ENCODE measurements at places on chromosomes 13 and 19.

DNA sequence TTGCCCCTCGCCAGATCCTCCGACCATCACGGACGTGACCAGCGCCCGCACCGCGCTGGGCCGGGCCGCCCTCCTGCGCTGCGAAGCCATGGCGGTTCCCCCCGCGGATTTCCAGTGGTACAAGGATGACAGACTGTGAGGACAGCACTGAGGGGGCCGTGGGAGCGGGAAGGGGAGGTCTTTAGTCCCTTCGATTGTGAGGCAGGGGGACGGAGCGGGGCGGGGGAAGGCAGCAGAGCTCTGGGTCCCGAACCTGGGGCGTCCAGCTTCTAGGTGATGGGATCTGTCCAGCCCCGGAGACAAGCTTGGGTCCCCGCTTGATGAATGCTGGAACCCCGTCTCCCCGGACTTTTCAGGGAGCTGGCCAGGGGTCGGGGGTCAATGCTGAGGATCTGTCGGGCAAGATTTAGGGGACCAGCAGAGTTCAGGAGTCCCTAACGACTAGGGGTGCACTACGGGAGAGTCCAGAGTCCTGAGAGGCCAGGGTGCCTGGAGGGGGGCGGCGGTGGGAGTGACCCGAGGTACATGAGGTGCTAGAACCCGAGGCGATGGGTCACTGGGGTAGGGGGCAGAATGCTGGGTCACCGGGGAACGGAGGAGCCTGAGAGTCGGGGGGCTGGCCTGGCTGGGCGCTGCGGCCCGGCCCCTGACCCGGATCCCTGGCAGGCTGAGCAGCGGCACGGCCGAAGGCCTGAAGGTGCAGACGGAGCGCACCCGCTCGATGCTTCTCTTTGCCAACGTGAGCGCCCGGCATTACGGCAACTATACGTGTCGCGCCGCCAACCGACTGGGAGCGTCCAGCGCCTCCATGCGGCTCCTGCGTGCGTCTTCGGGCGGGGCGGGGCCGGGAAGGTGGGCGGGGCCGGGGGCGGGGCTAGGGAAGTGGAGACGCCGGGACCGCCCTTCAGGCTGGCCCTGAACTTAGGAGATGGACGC, 14.6 kb downstream of the VSIG10L start:
- DNase-seq = no peak

- no peak for DNase-seq
Observed at GRCh38 chr19:47133021-47133471, 2.4 kb downstream of the SAE1 start.

DNA sequence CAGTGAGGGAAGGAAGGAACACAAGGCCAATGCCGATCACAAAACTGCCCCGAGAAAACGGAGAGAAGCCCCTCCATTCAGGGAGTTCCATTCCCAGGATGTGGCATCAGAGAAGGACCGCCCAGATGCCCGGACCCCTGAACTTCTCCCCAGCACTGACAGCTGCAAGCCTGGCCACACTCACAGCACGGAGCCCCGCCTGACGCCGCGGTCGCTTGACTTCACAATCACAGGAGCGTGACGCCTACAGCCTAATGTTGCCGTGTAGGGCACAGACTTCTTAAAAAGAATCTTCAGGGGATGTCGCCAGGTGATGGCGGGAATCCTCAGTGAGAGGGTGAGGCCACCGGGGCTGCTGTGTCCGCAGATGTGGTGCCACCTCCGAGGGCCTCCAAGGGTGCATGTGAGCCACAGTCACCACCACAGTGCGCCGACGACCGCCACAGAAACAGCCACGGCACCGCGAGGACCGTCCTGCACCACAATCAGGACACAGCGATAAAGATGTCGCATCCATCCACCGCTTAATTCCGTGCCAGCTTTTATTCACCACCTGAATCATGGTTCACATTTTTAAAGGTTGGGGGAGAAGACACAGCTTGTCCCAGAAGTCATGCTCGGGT, 77.2 kb downstream of the SPACA7 start:
- no peak for DNase-seq

DNA sequence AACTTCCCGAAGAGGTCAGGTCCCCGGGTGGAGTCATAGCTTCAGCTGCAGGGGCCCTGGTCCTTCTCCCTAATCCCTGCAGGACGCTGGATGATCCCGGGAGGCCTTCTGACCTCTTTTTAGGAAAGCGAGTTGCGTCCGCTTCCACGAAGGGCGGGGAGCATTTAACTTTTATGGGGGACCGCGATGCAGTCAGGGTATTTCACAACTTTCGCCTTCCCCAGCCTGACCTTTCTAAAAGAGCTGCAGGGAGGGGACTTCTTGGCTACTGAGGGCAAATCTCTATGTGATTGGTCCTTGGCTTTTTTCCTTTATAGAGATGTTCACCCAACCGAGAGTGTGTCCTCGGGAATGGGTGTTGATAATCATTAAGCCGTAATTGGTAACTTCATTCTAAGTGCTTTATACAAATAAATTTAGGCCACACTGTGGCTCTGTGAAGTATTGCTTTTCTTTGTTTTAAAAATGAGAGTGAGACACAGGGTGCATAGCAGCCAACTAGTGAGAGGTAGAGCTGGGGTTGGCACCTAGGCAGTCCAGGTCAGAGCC, 778 bp downstream of the ZNF230 start:
- DNase-seq = no peak

DNA sequence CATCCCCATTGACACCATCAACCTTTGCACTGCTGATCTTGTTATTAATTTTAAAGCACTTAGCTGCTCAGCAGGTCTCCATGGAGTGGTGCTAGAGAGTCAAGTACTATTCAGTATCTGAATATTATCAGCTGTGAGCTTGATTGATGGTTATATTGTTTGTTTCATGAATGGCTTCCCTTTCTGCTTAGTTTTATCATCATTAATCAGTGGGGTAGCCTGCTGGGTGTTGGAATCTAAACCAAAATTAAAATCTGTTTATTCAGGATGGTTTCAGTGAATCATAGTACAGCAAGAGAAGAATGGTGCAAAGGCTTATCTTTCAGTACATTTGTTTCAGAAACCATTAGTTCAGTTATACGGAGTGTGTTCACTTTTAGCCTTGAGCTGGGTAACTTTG, 42.5 kb upstream of the SCEL start:
- DNase-seq = no peak

- DNase-seq = no peak
Observed at GRCh38 chr13:76641056-76641455, 245.1 kb downstream of the KCTD12 start.

DNA sequence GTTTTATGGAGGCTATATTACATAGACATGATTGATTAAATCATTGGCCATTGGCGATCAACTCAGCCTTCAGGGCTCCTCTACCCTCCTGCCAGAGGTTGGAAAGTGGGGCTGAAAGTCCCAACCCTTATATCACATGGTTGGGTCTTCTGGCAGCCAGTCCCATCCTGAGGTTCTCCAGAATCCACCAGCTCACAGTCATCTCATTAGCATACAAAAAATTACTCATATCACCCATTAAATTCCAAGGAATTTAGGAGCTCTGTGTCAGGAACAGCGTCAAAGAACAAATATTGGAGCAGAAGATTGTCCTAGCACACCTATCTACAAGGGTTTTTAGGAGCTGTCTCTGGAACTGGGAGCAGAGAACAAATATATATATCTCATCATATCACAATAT, 39.4 kb upstream of the FARP1 start:
- no peak for DNase-seq

GRCh38 chr13:85334187-85334586, 465.0 kb downstream of the SLITRK6 start:
- no peak for DNase-seq

GRCh38 chr19:45528744-45529419, 21.6 kb downstream of the VASP start:
- DNase-seq = no peak

All from left forelimb (tissue), 1 donor.